LNCaP clone FGC (cell line): ENCODE measurements at places on chromosomes 16 and 17.

DNA sequence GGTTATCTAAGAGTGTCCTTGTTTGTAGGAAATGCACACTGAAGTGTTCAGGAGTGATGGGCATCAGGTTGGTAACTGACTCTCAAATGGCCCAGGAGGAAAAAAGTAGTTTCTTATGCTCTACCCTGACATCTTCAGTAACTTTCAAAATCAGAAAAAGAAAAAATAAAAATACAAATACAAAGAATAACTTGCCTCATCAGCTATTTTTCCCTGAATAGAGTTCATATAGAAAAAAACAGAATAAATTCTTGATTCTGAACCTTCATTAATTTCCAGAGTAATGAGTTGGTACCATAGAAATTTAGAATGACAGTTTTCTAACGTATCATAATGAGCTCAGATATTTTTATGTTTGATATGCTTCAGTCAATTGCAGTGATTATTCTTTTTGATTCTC is 27.2 kb upstream of the HYDIN start:
- DNase-seq = no peak

DNA sequence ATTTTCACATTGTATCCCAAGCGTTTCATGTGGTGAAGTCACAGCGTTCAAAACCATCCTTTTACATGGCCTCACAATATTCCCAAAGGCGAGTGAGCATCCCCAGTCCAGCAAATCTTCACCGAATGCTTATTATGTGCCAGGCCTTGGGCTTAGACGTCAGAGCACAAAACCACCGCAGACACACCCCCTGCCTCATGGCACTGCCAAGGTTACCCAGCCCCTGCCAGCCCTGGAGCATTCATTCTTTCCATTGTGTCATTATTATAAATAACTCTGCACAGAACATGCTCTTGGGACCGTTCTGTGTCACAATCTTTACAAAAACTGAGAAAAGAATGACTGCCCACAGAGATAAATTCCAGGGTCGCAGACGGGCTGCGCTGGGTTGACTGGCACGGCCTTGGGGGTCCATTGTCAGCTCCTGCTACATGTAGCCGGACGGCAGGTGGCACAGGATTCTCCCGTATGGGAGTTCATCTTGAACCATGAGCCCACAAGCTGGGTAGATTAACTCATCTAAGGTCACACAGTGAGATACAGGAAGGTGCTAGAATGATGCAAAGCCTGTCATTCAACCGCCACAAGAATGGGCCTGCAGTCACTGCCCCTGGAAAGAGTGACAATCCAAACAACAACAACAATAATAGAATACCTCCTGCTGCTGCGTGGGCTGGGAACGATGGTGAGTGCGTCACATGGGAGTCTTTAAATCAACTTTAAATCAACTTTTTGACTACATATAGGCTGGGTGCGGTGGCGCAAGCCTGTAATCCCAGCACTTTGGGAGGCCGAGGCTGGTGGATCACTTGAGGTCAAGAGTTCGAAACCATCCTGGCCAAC is 4.5 kb upstream of the NECAB2 start:
- DNase-seq = no peak

- peak; percentile 56 for DNase-seq
These were observed 79.6 kb upstream of the HS3ST2 start for GRCh38 chr16:22734368-22734767.

DNA sequence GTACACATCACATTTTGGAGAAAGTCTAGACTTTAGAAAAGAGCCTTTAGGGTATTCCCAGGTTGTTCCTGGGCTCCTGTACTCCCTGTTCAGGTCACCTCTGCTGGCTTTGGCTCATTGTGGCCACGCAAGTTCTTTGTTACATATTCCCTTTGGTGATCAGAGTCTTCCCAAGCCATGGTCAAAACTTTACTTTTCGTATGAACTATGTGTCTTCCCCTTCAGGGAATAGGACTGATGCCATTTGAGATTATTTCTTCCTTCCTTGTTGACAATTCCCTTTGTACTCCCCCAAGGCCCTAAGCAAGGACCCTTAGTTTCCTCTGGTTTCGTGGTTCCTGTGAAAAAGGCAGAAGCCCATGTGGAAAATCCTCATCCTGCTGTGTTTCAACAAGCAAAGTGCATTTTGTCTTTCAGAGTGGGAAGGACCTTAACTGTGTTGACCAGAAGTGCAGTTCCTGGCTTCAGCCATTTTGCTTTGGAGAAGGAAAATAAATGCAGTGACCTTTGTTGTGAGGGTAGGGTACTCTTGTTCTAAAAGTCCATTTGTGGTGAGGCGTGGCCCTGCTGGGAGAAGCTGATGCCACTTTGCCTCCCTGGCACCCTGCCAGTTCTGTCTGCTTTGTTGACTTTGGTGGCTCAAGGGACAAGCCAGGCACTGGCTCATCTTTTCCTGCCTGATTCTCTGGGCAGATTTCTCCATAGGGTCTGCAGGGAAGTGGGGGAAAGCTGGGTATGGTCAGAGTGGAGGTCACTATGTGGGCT is 55.1 kb downstream of the ZNRF1 start:
- DNase-seq = peak; percentile 74

DNA sequence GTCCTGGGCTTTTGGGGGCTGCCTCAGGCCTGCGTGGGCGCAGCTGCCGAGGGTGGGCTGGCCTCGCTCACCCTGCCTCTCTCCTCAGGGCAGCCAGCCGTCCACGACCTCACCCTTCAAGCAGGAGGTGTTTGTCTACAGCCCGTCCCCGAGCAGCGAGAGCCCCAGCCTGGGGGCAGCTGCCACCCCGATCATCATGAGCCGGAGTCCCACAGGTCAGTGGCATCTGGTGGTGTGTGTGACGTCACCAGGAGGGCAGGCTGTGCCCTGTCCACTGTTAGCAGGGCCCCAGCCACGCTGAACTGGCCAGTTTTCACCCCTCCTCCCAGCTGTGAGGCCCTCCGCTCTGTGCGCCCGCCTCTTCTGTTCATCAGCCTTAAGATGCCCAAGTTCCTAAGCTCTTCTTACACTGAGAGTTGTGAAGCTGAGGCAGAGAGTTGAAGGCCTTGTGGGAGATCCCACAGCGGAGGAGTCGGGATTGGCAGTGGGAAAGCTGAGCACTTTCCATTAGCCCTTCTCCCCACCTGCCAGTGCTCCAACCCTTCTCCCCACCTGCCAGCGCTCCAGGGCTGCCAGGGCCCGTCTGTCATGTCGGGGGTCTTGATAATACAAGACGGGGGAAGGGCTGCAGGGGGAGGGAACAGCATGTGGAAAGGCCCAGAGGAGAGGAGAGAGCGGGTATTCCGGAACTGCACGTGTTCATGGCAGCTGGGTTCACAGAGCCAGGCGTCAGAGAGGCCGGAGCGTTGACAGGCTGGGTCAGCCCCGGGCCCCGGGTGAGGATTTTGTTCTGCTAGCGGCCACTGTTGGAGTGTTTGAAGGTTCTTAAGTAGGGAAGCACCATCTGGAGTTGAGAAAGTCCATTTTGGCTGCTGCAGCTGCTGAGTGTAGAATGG is 36.3 kb downstream of the OR1D5 start:
- no peak for DNase-seq
